ENCODE measurements at places on chromosomes 12 and 14. TPM values are rescaled to one million over a fixed set of nuclear protein-coding genes. Genes with fewer than 3 reads are reported as not detected.

DNA sequence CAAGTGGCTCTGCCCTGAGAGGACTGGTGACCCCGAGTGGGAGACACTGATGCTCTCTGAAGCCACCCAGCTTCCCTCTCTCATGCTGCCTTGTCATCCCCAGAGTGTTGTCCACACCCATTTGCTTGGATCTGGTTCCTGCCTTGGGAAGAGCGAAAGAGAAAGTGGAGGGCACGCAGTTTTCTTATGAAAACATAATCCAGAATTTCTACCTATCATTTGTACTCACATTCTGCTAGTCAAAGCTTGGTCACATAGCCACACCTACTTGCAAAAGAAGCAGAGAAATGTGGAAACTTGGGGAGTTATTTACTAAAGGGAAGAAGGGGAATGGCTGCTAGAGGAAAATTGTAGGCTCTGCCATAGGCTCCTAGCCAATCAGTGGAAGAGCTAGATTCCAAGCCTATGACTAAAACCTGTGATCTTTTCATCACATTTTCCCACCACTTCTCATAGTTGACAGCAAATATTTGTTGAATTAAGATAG, 326.3 kb downstream of the ZFP36L1 start:
- peak; percentile 98 for DNase-seq

DNA sequence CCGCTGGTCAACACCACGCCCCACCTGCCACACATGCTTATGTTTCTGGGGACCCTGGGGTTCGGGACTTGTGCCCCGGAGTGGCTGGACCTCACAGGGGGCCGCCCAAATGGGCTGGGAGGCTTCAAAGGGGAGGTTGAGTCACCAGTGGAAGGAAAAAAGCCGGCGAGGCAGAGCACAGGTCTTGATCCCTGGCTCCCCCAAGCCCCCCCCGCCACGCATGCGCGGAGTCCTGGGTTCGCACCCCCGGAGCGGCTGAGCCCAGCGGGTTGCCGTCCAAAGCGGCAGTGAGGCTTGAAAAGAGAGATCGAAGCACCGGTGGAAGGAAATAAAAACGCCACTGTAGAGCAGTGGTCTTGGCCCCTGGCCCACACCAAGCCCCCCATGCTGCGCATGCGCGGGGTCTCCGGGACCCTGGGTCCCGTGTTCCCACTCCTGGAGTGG, 313.5 kb downstream of the ALG10 start:
- DNase-seq: no peak

DNA sequence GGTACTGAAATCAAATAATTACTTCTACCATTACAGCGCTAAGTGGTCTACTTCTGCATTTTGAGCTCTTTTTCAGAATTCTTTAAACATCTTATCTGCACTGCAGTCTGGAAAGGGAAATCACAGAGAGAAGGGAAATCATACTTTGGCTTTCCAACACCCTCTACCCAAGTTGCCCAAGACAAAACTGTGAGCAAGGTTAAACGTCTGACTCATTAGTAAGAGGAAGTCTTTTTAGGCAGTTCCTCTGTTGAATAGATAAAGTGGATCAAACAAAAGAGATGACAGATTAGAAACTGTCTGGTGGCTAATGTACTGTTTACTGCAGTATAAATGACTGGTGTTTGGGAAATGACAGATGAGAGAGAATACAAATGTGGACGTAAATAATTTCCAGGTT, 858.1 kb downstream of the NRXN3 start:
- DNase-seq: no peak

DNA sequence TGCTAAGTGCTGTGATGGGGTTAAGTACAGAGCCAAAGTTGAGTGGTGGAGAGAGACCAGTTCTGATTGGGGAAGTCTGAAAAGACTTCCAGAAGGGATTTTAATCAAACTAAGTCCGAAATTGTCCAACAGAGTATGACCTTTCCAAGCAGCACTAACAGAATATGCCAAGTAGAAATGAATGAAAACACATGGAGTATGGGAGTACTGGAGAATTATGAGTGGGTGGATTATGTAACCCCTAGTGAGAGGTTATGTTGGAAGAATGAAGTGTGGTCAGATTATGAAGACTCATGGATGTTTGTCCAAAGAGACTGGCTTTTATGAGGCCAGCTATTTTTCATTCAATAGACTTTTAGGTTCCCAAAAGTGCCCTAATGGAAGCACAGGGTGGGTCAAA, 94.0 kb upstream of the PLEKHA5 start:
- peak; percentile 87 for DNase-seq

DNA sequence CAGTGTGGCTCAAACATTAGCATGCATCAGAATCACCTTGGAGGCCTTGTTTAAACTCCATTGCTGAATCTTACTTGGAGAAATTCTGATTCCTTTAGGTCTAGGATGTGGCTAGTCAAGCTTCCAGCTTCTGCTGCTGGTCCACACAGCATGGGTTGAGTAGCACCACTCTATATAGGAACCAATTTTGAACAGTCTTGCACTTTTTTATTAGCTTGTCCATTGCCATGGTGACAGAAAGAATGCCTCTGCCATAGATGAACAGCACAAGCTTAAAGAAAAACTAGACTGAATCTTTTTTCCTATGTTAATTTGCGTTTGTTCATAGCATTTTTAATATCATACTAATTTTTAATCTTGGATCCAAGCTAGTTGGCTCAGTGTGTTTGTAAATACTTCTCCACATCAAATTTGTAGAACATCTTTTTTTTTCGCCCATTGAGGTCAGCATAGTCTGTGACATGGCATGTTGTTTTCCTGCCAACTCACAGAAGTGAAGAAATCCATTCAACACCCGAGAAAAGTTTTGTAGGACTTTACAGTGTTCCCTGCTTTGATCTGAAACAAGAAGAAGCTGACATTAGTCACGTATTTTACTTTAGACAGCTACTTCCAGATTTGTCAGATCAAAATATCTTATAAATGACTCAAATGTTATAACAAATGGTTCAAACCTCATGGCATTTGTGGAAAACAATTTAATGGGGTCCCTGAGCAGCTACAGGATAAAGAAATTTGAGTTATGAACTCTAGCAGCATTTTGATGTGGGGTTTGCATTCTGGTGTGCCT, 438.8 kb downstream of the EGLN3 start:
- peak; percentile 61 for DNase-seq

- no peak for DNase-seq
Observed at GRCh38 chr12:66971816-66972215, 292.9 kb upstream of the GRIP1 start.

GRCh38 chr14:43735932-43736331, 771.2 kb downstream of the FSCB start:
- DNase-seq: no peak

- no peak for DNase-seq
Observed at GRCh38 chr12:84270470-84271140, 642.0 kb downstream of the SLC6A15 start.

DNA sequence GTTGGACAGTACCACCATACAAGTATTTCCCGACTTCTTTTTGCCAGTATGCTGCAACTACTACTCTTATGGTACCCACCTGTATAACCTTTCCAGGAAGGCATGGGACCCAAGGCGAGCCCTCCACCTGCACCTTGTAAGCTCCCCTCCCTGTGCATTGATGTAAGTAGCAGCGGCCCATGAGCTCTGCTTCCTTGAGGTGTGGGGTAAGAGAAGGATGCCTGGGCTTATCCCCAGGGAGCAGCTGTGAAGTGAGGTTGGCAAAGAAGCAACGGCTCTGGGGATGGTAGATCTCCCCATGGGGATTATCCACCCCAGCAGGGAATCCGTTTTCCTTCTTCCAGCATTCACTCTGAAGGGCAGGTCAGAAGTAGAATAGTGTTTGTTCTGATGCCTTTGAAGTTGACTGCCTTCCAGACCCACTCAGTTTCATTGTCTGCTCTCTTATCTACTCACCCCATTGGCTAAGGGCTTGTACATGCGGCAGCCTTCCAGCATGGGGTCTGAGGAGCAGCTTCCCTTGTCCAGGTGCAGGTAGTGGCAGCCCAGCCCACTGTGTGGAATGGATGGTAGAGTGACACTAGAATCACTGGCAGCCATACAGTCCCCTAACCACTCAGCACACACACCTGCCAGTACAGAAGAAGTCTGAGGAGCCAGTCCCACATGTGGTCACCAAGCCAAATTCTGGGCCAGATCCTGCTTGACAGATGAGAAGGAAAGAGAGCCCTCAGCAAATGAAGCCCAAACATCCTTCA, 3.4 kb downstream of the CIROP start:
- no peak for DNase-seq

Gene CLEC1B
- not detected for polyA plus RNA-seq

Gene GPRC5D
- 0.08 TPM for polyA plus RNA-seq

Gene DNAJC22
- 2.4 TPM for polyA plus RNA-seq

Gene KRT6B
- polyA plus RNA-seq: 0.07 TPM
